Mucosa of descending colon (tissue), 3 donors: ENCODE measurements at places on chromosomes 2 and 18.
A peak's percentile ranks its signal among the peaks of the same experiment; 100 is the strongest.

DNA sequence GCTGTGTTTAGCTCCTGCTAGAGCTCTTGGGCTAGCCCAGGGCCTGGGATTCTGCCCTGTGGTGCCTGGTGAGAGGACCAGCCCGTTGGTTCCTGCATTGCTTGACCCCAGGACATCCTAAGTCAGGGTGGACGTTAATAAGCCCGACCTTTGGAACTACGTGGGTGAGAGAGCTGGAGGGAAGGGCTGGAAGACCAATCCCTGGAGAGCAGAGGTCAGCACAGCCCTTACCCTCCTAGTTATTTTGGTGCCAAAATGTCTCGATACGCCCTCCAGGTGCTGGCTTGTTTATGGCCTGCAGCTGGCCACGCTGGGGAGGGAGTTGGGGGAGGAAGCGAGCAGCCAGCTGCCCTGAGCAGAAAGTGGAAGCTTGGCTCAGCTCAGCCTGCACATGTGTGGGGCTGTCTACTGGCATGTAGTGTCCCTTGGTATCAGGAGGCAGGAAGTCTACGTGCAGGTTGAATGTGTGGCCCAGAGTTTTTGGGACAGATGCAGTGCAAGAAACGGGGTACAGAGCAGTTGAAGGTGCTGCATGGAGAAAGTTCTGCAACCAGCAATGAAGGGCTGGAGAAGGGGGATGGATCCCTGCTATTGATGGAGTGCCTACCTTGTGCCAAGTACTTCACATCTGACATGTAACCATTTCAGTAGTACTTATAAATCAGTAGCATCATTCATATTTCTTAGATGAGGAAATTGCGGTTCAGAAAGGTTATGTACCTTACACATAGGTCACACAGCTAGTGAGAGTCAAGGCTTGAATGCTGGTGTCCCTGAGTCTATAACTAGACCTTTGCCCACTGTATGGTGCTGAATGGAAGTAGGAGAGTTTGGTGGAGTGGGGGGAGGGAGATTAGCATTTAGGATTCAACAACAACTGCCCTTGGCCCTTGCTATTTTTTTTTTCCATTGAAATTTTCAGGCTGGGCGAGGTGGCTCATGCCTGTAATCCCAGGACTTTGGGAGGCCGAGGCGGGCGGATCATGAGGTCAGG is 5.0 kb upstream of the DGKD start:
- peak; percentile 81 for DNase-seq

- DNase-seq, result no peak
Observed at GRCh38 chr2:108446703-108447102, 2.3 kb upstream of the GCC2 start.

DNA sequence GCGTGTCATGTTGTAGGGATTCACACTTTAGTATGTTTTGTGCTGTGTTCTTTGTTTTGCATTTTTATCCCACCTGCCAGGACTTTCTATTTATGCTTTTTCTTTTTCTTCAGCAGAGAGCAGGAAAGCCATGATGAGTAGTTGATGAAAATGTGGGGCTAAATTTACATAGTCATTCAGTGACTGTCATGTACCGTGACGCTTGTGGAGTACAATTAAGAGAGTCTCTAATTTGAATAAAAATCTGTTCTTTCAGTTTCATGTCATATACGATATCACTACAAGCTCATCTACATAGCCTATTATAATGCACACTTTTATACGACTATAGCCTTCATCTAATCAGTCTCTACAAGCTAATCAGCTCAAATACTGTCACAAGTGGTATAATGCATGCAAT is 112.7 kb upstream of the SPATS2L start:
- DNase-seq, result no peak

GRCh38 chr2:109402180-109402579 is 211.6 kb downstream of the SEPTIN10 start:
- DNase-seq, result no peak

DNA sequence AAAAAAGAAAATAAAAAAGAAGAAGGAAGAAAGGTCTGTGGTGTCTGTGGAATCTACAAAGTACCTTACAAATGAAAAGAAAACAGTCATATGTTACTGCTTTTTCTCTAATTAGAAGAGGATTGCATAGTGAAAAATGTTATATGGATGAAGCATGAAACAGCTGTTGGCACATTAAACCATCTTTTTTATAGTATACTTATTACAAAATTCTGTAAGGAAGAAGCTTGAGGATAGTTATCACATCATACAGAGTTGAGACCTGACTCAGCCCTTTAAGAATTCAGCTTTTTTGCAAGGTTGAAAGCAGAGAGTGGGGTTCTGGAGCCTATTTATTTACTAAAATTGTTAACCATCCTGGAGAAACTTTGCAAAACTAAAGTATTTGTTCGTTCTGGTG is 222.7 kb downstream of the PHLPP1 start:
- no peak for DNase-seq

DNA sequence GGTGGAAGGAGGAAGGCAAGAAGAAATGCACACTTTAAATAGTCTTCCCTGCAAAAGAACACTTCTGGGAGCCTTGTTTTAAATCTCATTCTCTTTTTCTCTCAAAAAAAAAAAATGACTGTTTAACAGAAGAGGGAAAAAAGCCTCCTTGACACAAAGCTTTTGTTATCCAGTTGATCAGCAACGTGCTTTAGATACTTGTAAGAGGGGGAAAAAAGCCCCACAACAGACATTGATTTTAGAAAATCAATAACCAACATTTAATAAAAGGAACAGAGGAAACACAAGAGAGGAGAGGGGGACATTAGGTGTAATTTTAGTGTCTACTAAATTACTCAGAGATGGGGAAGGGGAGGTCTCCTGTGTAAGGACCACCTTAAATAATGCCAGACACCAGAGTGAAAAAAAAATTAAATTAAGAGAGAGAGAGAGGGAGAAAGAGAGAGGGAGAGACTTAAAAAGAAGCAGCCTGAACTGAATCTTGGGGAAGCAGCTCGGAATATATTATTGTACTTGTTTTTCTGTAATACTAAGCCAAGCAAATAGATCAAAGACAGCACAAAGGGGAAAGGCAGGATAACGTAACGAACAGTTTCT is 4.7 kb downstream of the ZEB2 start:
- DNase-seq, result no peak

DNA sequence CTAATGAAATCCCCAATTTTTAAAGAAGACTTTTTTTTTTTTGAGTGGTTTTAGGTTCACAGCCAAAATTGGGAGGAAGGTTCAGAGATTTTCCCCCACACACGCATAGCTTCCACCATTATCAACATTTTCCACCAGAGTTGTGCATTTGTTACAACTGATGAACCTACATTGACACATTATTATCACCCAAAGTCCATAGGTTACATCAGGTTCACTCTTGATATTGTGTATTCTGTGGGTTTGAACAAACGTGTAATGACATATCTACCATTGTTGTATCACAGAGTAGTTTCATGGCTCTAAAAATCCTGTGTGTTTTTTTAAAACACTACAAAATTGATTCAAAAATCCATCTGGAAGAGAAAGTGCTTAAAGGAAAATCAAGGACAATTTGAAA is 101.8 kb downstream of the TANC1 start:
- no peak for DNase-seq

DNA sequence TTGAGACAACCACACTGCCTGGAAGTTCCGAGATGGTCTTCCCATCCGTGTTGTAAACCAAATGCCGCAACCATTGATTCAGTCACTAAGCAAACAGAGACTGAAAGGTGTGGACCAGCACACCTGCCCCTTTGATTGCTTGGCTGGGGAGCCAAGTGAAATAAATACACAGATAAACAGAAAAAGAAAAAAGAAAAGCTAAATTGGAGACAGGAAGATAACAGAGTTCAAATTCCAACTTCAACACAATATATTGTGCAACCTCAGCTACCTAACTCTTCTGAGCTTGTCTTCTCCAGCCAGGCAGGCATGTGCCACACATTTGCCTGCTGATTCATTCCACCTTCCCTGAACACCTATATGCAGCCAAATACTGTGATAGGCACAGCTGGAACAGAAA is 110.9 kb downstream of the PID1 start:
- peak; percentile 57 for DNase-seq

DNA sequence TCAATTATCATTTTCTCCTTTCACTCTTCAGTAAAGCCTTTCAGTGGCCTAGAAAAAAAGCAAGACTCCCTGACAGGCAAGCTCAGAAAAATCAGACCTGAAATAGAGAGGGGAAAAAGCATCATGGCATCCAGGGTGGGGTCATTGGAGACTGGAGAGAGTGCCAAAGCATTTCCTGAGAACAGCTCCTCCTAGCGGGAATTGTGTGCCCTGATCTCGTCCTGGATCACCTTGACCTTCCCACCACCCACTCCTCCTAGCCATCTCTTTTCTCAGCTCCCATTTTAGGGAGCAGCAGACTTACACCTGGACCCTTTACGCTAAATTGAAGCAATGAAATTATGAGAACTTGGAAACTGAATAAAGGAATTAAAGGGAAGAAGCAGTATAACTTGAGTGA is 176.6 kb downstream of the VWC2L start:
- no peak for DNase-seq

GRCh38 chr2:192064459-192064858 is 130.3 kb downstream of the TMEFF2 start:
- no peak for DNase-seq

DNA sequence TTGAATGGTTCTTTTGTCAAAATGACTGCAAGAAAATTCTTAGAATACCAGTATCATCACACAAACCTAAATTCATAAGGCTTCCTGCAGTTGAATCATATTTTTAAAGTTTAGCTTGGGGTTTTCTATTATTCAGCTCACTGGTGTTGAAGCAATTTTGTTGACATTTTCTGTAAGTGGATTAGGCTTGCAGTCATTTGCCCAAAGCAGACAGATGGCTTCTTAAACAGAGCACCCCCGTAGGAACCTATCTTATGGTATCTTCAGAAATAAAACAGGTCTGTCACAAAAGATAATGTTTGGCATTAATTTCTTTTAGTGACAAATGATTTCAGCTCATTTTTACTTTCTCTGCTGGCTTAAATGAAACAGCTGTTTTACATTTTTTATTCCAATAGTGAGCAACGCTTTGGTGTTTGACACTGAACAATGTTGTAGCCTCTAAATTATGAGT is 331.1 kb downstream of the PLCL1 start:
- DNase-seq, result no peak

GRCh38 chr2:162111958-162112850 is 38.2 kb upstream of the DPP4 start:
- no peak for DNase-seq

DNA sequence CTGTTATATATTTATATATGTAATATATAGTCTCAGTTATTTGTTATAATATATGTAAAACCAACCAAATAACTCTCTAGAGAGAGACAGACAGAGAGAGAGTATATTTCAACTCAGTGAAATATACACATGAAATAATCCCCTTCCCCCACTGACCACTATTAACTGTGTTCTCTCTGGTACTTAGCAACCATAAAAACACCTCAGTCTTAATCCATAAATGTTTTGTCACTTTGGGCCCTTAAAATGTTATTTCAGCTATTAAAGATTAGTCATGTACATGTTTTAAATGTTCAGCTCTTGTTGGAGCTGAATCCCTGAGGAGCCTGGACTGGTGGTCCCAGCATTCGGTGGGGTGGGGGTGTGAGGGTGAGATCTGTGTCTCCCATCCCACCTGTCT is 122.2 kb upstream of the MAP3K20 start:
- no peak for DNase-seq

DNA sequence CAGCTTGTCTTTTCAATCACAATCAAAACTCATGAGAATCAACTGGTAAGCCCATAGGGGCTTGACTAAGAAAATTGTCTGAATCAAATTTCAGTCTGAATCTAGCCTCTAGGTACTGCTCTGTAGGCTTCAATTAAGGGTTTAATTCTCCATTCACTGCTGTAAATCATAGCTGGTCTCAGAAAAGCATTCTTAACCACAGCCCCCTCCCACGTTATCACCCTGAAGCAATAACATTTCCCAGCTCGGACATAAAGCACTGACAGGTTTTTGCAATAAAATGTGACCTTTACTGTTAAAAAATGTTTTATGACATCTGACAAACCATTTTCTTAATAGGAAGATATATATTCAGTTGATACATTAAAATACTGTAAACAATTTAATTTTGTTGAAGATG is 55.0 kb downstream of the LRP1B start:
- no peak for DNase-seq

DNA sequence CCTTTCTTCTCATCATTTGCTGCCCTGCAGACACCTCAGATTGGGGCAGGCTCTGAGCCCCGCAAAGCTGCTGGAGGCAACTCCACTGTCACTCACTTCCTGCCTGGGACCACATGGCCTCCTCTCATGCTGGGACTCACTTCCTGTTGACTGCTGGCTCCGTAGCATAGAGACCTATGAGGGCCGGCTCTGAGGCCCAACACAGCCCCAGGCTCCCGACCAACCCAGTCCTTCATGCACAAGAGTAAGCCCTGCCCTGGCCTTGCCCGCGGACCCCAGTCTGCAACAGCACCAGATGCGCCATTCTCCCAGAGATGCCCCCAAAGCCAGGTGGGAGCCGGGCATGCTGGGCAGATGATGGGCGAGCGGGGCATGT is 55.7 kb downstream of the DNMT3A start:
- DNase-seq, result peak; percentile 49

GRCh38 chr2:188853307-188853706 is 120.9 kb upstream of the COL3A1 start:
- DNase-seq, result no peak

DNA sequence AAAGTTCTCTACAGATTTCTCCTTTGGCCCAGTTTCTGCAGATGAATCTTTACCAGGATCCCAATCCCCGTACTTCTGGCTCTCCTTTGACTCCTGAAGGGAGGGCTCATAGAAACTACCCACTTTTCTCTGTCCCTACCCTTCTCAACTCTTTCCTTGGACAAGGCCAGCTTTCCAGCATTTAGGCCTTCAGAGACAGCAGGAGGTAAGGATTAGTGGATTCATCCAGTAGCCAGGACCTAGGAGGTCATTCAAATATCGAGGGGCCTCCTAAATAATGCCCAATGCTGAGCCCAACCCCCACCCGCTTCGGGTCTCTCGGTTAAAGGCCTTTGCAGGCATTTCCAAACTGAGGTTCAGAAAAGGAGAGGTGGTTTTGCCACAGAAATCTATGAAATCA is 4.8 kb upstream of the ZNF532 start:
- DNase-seq, result no peak

DNA sequence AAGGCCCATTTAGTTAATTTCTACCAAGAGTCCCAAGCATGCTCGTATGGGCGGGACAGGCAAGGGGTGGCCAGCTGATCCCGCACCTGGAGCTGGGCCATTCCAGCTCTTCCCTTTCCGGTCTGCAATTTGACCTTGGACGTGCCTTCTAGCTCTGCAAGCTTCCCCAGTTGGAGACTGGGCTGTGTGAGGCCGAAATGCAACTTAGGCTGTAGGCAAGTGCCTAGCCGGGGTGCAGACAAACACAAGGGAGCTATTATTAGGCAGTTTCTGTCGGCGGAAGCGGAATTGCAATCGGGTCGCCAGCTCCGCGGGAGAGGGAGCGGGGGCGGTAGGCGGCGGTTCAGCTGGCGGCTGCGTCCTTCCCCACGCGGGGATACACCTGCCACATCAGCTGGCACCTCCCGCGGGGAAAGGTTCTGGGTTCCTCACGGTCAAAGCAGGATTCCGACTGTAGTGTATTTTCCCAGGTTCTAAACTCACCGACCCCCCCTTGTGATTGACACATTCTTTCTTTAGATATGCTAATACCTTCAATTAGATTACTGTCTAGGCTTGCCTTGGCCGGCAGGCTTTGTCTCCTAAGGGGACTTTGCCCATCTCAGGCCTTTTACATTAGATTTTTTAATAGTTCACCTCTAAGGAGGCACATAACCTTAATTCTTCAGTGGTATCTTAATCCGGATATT is 17.1 kb upstream of the ZNF532 start:
- DNase-seq, result no peak
